Inflammatory macrophage treated with lipopolysaccharide for 1 hour (primary cell): ENCODE measurements at places on chromosomes 7 and 10.

- DNase-seq, result peak; percentile 92
These were observed 4.6 kb downstream of the BRI3 start for GRCh38 chr7:98286093-98286539.

DNA sequence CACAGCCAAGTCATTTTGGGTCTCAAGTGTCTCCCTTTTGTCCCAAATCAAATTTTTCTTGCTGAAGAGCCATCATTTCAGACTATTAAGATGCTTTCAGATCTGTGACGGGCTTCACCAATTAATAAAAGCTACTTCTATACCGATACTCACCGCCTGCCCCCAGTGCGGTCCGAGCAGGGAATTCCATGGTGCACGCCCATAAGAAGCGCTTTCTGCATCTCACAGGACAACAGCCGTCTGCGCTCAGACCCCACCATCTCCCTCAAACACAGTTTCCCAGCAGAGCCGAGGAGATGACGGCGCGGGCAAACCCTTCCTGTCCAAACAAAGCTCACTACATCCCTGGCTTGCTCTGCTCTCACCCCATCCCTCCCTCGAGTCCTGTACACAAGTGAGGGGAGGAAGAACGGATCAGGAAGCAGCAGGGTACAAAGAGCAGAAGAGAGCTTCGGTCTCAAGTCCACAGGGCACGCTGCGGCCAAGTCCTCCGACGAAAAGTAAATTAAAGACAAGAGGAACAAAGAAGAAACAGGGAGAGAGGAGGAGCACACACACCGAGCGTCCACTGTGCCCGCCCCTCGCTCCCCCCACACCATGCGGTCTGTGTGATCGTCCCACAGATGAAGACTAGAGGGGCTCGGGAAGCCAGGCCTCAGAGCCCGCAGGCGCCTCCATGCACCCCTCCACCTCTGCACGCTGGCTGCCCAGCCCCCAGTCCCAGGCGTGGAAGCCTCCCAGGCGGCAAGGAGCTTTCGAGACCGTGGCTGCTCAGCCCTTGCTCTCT is 121.9 kb downstream of the MAD1L1 start:
- DNase-seq, result no peak

GRCh38 chr10:6048281-6049030 is 13.7 kb downstream of the IL2RA start:
- DNase-seq, result no peak

GRCh38 chr7:2106924-2107323 is 125.8 kb downstream of the MAD1L1 start:
- no peak for DNase-seq

DNA sequence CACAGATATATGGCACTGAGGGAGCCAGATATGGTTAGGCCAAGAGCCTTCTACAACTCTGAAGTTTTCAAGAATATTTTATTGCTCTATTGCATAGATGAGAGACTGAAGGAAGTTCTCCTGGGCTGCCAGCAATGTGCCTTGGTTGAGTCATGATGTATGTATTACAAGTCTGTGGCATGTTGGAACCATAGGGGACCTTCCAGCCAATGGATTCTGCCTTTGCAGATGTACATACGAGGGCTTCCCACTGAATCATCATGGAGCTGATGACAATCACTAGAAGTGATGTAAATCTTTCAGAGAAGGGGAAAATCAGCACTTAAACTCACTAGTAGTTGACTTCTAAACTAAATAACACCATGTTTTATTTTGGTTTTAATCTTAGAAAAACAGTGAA is 419.5 kb downstream of the PHTF2 start:
- DNase-seq, result no peak

GRCh38 chr10:49504528-49504927 is 34.4 kb downstream of the ERCC6 start:
- DNase-seq, result no peak

DNA sequence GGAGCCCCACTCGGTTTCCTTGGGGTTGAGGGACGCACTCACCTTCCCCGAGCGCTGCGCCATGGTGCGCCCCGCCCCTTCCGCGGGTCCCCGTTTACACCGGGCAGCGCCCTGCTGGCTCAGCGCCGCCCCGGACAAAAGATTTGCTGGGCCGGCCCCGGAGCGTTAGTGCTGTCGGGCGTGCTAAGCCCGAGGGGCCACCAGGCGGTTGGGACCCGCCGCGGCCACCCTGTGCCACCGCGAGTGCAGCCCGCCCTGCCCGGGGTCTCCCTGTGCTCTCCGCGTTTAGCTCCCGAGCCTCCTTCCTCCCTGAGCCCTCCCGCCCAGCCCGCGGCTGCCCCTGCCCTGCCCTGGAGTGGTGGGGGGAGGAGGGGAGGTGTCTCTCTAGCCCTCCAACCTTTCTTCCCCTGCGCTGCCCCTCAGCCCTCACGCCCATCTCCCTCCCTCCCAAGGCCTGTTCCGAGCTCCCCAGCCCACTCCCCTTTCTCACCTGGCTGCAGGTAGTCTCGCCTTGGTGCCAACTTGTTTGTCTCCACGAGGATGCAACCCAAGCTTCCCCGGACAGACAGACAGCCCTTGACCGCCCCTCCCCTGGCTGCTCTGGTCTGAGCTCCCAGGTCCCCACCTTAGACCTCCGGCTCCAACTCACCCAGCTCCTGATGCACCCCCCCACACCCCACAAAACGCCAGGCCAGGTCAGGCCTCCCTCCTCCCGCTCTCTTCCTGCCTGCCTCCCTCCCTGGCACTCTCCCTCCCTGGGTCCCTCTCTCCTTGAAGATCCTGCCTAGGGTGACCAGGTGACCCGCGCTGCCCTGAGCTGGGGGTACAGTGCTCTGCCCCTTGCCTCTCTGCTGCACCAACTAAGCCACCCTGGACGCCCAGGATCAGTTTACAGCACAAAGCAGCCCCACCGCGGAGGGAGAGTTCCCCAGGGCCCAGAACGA is at the start of gene CRYGN:
Gene CRYGN (minus strand): TSS at position 287 of the 944 bp plus-strand sequence. CDS start 224 bp downstream, at position 63.
- DNase-seq, result no peak

GRCh38 chr10:130215151-130215930 is 79.2 kb downstream of the GLRX3 start:
- no peak for DNase-seq

- peak; percentile 60 for DNase-seq
These were observed 43.3 kb upstream of the AMPH start for GRCh38 chr7:38674513-38674912.

- no peak for DNase-seq
These were observed 279.7 kb downstream of the GRM8 start for GRCh38 chr7:126973066-126973465.

DNA sequence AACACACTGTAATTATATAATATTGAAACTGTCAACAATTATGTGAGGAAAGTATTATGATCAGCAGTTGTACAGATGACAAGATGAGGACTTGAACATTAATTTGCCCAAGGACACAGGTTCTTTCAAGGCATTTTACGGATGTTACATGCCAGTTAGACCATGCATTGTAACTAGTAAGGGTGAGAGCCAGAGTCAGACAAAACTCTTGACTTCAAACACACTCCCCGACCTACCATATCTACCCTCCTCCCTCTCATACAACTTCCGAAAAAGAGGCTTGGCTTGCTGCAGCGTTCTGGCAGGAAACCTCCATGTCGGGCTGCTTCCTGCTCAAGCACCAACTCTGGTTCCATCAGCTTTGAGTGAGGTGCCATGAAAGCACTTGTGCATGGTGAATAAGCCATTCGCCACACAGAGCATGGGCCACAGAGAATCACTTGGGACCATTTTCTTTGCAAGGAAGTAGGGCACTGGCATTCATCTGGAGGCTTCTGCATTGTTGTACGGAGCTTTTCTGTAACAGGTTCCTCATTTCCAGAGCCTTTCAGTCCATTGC is 53.2 kb downstream of the FOXI2 start:
- DNase-seq, result no peak

DNA sequence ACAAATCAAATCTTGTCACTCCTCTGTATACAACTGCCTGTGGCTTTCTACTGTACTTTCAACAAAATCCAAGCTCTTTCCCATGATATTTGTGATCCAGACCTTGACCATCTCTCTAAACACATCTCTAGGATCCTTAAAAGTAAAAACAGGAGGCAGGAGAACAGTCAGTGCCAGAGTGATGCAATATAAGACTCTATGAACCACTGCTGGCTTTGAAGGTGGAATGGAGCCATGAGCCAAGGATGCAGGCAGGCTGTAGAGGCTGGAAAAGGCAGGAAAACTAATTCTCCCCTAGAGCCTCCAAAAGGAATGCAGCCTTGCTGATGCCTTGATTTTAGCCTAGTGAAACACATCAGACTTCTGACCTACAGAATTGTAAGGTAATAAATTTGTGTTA is 45.5 kb upstream of the LRRN3 start:
- DNase-seq, result no peak
